Ascending aorta (tissue), 2 donors: ENCODE measurements at places on chromosomes 16 and 17.

DNA sequence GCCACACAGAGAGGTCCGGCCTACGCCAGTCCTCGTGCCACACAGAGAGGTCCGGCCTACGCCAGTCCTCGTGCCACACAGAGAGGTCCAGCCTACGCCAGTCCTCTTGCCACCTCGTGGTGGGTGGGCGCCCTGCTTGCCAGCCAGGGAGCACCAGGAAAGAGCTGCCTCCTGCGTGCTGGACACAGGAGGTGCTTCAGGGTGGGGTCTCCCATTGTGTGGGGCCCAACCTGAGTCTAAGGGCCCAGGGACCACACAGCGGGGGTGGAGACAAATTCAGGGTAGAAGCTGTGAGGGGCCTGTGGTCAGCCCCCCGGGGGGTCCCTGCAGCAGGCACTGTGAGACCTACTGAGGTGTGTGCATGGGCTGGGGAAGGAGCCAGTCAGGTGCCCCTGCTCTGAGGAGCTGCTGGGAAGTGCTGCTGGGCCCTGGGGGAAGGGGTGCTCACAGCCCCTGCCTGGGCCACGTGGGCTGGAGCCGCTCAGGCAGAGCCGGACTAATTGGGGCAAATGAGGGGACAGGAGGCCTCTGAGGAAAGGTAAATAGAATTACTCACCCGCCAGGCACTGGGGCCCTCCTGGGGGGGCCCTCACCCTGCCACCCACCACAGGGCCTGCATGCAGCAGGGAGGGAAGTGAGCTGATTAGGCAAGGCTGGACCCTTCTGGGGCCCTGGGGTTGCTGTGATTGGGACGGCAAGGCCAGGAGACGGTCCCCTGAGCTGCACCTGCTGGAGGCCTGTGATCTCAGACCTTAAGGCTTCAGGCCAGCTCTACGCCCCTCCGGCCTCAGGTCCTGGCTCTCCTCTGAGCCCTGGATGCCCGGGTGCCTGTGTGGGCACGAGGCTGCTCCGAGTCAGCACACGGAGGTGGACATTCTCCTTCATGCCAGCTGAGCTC is 11.0 kb downstream of the GCGR start:
- no peak for DNase-seq
- H3K4me3 ChIP-seq: no peak overlapping the region
- no peaks in the 10 kb centered on the region for H3K4me1 ChIP-seq
- H3K36me3 ChIP-seq: no peaks in the 10 kb centered on the region
- H3K27me3 ChIP-seq: no peaks in the 10 kb centered on the region

GRCh38 chr17:69047368-69048263 is 13.1 kb downstream of the ABCA9 start:
- DNase-seq: no peak
- no peaks in the 10 kb centered on the region for H3K4me1 ChIP-seq
- no peak overlapping the region for H3K27ac ChIP-seq
- H3K36me3 ChIP-seq: no peaks in the 10 kb centered on the region

DNA sequence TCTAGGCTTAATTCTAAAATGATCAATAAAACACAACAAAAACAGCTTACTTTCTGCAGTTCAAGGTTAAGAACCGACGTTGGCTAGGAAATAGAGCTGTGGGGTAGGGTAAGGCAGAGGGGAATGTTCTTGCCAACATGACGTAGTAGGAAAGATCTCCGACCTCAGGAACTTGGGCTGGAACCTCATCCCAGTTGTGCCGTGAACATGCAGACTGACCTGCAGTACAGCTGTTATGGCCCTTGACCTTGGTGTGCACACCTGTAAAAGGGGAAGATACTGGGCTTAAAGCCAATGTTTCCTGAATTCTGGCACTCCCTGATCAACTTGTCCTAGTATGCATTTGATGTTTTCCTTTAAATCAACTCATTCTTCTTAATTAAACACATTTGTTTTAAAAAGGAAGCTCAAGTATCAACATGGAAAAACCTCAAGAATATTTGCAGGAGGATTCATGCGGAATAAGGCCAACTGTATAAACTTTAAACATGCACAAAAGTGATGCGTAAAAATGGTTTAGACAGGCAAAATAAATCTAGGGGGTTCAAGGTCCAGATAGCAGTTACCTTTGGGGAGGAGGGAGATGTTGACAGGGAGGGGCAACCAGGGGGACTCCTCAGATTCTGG is 14.2 kb upstream of the SLC6A2 start:
- no peaks in the 10 kb centered on the region for H3K27me3 ChIP-seq
- no peak overlapping the region for H3K27ac ChIP-seq
- no peaks in the 10 kb centered on the region for H3K4me1 ChIP-seq
- H3K4me3 ChIP-seq: no peak overlapping the region

GRCh38 chr16:47109361-47109760 is 34.4 kb downstream of the NETO2 start:
- H3K36me3 ChIP-seq: no peaks in the 10 kb centered on the region
- no peaks in the 10 kb centered on the region for H3K4me1 ChIP-seq
- H3K27me3 ChIP-seq: no peaks in the 10 kb centered on the region

GRCh38 chr16:77480681-77481315 is 46.0 kb upstream of the ADAMTS18 start:
- H3K27ac ChIP-seq: no peak overlapping the region
- no peaks in the 10 kb centered on the region for H3K4me1 ChIP-seq
- no peaks in the 10 kb centered on the region for H3K36me3 ChIP-seq
- no peaks in the 10 kb centered on the region for H3K27me3 ChIP-seq
- no peak overlapping the region for H3K4me3 ChIP-seq

DNA sequence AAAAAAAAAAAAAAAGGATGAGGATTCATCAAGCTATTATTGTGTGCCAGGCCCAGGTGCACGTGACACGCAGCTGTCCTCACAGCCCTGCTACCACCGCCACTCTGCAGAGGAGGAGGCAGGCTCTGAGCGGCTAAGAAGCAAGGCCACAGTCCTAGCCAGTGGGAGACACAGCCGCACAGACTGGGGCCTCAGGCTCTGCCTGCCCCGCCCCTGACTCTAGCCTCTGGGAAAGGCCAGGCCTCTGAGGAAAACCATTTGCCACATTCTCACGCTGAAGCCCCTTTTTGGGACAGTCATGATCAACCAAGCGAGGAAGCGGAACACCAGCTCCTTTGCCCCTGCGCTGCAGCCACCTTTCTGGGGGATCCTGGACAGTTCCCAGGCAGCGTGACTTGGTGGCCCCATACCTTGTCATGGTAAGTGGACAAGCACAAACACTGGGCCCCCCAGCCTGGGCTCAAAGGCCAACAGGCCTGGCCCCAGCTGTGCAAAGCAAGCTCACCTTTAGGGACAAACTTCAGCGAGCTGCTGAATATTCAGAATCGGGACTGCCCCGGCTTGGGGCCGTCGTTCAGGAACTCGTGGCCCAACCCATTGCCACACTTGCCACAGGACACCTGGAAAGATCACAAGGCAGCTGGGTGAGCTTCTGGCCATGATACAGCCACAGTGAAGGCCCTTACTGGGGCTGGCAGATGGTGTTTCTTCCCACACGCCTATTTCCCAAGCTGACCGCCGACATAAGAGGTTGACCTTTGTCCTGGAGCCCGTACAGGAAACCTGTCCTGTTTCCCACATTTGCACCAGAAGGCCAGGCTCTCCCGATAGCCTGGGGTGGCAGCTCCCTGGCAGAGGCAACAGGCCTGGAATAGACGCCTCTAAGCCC is 2.5 kb downstream of the MSRB1 start:
- no peak for DNase-seq
- no peak overlapping the region for H3K4me3 ChIP-seq
- no peak overlapping the region for H3K27ac ChIP-seq
- H3K27me3 ChIP-seq: no peaks in the 10 kb centered on the region
- H3K4me1 ChIP-seq: peaks cover 11% of the 10 kb centered on the region
- peaks cover 42% of the 10 kb centered on the region for H3K36me3 ChIP-seq

DNA sequence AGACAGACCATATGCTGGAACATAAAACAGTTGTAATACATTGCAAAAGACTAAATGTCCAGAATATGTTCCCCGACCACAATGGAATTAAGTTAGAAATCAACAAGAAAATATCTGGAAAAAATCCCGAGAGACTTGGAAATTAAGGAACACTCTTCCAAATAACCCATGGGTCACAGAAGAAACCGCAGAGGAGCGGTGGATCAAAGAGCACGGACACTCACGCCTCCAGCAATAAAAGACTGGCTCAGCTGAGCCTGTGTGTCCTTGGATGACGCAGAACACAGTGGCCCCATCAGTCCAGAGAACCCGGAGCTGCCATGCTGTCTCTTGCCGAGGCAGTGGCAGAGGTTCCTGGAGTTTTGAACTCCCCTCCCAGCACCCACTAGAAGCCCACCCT is 30.9 kb upstream of the FOXF1 start:
- no peaks in the 10 kb centered on the region for H3K36me3 ChIP-seq
- DNase-seq: no peak
- no peak overlapping the region for H3K4me3 ChIP-seq
- H3K27ac ChIP-seq: no peak overlapping the region
- no peaks in the 10 kb centered on the region for H3K4me1 ChIP-seq

- no peak overlapping the region for H3K27ac ChIP-seq
- H3K4me1 ChIP-seq: no peaks in the 10 kb centered on the region
- no peaks in the 10 kb centered on the region for H3K36me3 ChIP-seq
- H3K27me3 ChIP-seq: no peaks in the 10 kb centered on the region
Measured at GRCh38 chr16:11990702-11991390, 14.3 kb downstream of the SNX29 start.
